Right lung (tissue), 10 donors: ENCODE measurements at places on chromosomes 7 and 10. TPM values are rescaled to one million over a fixed set of nuclear protein-coding genes. Genes with fewer than 3 reads are reported as not detected.
A peak's percentile ranks its signal among the peaks of the same experiment; 100 is the strongest.

Gene ERVW-1
- polyA plus RNA-seq: 1.7 TPM

DNA sequence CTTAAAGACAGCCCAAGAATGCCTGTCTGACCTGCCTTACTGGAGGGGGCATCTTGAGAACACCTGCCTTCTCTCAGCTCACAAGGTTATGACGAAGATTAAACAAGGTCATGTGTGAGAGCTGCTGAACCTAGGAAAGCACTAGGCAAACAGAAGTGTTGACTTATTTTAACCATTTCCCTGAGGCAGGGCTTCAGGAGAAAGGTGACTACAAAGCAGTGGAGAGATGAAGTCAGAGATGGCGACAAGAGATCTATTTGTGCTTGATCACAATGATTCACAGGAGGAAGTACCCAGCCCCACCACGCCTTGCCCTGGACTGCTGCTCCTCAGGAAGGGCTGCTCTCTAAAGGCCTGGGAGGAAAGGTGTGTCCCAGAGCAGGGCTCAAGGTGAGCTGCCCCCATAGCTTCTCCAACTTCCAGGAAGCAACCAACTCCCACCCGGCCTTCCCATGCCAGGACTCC lies 27.8 kb downstream of the STN1 start:
- DNase-seq: peak; percentile 40

DNA sequence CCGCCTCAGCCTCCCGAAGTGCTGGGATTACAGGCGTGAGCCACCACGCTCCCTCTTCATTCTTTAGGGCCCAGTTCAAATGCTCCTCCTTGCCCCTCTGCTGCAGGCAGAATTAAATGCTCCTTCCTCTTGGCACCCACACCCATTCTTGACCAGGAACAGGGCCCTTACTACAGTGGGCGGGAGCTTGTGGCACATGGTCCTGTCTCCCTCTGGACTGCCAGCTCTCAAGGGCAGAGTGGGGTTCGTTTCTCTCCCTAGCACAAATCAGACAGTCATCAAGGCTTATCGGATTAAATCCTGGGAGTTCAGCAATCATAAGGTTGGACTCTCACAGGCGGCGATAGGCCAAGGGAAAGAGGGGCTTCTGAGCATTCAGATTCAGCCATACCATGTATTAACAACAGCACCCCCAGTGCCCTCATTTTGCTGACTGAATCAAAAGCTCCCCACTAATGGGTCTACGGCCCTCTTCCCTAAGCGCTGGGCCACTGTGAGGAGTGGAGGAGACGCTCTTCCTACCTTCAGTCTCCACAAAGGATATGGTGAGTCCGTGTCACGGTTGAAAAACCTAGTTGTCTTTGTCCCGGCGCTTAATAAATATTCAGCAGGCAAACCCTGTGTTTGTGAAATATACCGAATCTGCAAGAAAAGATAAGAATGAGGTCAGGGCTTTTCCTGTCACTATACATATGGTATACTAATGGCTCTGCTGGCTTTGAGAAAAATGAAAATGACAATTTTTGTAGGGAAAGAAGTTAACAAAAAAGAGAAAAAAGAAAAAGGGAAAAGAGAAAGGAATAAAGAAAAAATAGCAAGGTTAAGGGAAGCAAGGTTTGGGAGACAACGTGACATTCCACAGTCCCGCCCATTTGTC lies 107.4 kb downstream of the CLEC2L start:
- no peak for DNase-seq

GRCh38 chr10:13997650-13998049 lies 333.1 kb downstream of the FRMD4A start:
- DNase-seq: no peak

Gene AKR1C3
- polyA plus RNA-seq: 1.9 TPM

DNA sequence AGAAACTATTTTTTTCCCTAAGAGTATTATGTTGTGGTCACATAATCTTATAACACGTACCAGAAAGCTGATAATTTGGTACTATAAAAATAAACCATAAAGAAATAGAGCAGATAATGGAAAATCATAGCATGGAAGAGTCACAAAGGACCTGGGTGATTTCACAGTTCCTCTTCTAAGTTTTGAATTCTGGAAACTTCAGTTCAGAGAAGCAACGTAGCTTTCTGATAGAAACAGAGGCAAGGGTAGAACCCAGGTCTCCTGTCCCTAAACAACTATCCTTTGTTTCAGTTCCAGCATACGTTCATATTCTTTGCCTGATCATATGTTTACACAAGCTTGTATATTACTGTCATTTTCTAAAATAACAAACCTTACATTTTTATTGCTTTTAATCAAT lies 47.9 kb downstream of the MRC1 start:
- no peak for DNase-seq

DNA sequence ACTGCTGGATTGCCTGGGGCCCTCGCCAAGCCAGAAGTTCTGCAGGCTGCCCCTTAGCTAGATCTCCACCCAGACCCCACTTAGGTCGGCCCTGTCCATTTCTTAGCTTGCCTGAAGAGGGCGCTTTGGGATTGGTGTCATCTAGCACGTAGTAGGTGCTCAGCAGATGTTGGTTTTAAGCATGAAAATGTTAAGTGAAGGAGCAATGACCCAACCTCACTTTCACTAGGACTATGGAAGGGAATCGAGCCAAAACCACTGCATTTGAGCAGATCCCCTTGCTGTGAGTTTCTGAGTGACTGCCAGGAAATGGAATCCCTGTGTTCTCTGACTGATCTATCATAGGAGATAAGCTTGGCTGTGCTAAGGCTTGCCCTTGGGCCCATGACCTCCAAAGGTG lies 131.7 kb upstream of the EEPD1 start:
- DNase-seq: no peak

DNA sequence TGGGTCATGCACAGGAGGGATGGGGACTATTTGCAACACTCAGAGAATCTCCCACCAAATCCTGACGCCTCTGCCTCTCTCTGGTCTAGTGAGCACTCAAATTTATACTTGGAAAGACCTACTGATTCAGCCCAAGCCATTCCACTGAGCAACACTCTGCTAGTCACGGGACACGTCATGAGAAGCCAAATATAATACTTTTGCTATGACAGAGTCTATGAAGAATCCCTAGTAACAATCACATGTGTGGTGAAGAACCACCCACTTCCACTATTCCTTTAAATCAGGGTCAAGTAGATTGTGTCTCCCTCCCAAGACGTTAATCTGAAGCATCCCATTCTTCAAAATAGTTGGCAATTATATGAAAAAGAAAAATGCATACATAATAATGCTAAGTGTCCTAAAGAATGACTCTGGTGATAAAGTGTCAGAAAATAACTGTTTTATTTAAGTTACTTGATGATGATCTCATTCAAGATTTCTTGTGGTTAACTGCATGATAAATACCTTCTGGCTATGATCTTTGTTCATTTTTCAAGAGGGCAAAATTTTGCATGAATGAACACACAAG lies 28.5 kb downstream of the CHCHD3 start:
- no peak for DNase-seq

- no peak for DNase-seq
Measured at GRCh38 chr7:133583545-133584171, 330.8 kb downstream of the EXOC4 start.

Gene NCF1
- polyA plus RNA-seq: 1.9 TPM
